SIG-M5 (cell line): ENCODE measurements at places on chromosomes 5 and 9.

DNA sequence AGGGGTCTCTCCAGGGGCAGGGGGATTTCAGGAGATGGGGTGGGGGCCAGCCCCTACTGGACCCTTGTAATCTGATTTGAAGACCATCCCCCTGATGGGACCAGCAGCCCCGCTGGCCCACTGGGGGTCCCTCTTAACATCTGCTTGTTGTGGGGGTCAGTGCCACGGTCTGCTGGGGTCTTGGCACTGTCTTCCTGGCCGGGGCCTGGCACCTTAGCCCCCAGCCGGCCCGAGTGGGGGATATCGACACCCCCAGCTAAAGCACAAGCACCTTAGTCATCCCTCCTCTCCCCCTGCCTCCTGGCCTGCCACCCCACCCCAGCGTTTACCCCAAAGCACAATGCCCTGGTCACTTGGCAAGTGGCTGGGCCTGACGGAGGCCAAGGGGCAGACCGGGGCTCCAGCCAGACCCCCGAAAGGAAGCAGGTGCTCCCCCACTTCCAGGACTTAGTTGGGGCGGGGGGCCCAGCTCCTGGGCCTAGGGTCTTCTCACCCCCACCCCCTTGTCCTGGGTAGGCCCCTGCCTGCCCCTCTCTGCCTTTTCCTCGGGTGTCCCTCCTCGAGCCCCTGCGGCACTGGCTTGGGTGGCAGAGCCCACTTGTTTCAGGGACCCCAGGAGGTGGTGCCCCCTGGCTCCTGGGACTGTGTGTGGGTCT, 1.4 kb upstream of the NFX1 start:
- DNase-seq: no peak

DNA sequence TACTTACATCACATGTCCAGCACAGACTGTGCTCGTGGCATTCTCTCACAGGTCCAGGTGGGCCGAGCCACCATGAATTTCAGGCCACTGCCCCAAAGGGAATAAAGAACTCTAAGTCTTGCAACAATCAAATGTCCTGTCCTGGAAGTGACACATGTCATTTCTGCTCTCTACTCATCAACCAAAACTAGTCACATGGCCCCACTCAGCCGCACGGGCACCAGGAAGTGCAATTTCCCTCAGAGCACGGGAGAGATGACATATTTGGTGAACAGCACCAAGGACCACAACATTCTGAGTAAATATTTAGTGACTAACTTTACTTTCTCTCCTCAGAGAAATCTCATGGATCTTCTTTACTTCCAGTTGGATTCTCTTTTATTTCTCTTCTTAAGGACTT, 131.1 kb upstream of the TUT7 start:
- DNase-seq: no peak

DNA sequence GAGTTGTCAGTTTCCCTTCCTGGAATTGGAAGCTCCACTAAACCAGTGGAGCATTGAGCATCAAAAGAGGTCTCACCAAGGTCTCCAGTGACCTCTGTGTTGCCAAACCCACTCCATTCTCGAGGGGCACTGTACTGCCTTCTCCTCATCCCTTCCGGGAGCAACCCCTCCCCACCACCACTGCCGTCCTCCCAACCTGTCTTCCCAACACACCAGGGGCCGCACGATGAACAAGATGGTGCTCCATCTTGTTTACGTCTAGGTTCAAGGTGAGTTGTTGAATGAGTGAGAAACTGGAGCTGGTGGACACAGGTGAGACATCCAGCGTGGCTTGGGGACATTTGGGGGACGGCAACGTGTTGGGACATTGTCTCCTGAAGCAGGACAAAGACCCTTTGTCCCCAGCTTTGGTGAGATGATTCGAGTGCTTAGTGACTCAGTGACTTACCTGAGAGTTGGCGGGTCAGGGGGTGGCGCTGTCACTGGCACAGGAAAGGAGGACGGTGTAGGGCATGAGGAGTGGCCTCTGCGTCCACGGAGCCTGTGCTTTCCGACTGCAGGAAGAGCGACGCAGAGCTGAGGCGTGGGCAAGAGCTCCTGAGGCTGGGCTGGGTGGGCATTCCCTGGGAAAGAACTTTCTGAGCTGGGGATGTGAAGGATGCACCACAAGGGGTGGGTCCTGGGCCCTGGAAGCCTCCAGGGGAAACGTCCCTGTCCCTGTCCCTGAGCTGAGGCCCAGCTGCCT, 44.8 kb upstream of the RNU6ATAC start:
- DNase-seq: no peak

DNA sequence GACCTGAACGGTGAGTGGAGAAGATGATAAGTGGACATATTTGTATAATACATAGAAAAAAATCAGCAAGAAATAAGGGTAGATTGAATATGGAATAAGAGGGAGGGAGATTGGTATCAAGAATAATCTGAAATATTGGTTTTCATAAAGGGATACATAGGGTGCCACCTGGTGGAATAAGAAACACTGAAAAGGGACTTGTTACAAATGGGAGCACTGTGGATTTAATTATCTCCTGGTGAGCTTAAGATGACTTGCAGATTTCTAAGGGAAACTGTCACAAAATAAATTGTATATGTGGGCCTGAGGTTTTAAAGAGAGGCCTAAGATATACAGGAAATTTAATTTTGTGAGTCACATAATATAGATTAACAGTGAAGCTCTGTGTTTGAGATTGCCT, 1403.5 kb upstream of the CDH18 start:
- DNase-seq: no peak

DNA sequence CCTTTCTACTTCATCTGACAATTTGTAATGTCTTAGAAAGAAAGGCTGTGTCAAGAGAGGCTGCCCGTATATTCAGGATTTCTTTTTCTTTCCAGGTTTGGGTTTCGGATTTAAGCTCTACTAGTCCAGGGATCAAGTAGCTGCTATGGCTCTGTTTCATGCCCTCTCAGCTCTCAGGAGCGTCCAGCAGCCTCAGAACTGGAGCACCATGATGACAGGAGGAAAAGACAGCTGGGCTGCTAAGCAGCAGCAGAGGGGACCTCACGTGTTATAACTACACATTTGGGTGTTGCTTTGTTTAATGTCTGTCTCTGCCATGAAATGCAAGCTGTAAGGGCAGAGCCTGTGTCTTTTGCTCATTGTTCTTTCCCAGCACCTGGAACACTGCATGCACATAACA, 28.5 kb downstream of the TBC1D2 start:
- DNase-seq: no peak

DNA sequence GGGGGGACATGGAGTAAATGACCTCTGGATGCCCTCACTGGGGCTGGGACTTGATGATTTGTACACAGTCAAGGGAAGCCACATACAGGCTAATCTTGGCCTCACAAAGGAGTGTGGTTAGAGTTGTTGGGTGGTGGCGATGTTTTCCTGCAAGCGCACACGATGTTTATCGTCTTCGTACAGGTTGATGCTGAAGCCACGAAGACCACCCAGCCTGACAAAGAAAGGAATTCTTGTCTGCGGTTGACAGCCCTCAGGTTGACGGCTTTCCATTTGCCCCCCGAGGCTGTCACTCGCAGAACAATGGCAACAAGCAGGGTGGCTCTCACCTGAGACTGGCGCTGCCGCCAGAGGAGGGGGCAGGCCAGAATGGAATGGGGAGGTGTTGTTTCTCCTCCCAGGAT, 14.1 kb upstream of the XPA start:
- no peak for DNase-seq

- no peak for DNase-seq
Observed at GRCh38 chr5:168311061-168311566, 19.7 kb downstream of the WWC1 start.

DNA sequence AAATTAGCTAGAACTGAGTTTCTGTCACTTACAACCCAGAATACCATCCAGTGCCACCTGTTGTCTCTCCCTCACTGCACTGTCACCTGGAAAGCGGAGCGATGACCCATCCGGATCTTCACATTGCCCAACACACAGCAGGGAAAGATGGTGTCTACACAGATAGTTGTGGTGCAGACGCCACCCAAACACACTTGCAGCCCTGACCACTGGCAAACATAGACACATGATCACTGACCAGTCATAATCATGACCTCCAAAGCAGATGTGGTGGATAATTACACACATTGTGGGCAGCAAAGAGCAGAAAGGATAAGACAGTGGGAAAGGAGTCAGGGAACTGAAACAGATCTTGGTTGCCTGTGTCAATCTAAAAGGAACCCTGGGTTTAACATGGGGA, 64.7 kb downstream of the GABBR2 start:
- DNase-seq: no peak

DNA sequence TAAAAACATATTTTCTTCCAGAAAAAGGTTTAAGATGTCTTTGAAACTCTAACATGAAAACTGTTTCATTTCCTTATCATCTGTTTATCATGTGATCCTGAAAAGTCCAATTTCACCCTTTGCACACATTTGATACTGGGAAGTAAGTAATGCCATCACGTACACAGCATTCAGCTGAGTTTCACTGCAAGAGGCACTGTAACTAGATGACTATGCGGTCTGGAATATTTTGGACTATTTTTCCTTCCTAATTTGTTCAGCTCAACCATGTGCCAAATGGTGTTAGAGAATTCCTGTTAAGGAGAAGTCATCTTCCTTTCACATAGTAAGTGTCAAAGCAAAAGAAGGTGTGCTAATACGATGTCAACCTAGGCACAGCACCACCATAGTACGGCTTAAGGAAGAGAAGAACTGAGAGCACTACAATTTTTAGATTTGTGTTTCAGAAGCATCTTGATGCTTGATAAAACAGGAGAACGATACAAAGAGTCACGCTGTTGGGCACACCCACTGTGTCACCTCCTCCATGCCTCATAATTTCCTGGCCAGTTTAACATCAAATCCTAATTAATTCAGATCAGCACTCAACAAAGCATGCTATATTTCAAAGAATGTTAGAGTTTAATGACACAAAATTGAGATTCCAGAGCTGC, 77.5 kb downstream of the GNAQ start:
- no peak for DNase-seq

GRCh38 chr9:108205276-108205675, 650.5 kb downstream of the ACTL7B start:
- no peak for DNase-seq

DNA sequence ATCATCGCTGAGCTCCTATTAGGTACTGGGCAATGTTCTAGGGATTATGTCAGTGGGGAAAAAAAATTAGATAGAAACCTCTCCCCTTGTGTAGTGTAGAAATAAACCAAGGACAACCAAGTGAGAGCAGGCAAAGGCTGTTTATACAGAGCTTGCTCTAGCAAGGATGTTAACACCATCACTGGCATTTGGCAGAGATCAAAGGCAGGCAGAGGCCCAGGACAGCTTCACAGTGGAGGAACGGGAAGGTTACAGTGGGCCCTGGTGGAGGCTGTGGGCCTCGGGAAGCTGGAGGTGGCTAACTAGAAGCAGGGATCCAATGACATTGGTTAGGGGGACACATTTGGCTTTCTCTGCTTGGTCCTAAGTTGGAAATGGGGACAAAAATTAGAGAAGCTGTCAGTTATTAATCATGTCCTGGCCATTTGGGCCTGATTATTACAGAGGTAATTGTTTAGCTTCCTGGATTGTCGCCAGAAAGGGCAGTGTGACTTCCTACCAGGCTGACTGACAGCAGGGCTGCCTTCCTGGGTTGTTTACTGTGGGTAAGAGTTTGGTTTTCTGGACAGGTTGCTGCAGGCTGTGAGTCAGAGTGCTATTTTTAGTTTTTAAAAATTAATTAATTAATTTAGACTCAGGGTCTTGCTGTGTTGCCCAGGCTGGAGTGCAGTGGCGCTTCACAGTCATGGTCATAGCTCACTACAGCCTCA, 259.3 kb downstream of the ROR2 start:
- no peak for DNase-seq

DNA sequence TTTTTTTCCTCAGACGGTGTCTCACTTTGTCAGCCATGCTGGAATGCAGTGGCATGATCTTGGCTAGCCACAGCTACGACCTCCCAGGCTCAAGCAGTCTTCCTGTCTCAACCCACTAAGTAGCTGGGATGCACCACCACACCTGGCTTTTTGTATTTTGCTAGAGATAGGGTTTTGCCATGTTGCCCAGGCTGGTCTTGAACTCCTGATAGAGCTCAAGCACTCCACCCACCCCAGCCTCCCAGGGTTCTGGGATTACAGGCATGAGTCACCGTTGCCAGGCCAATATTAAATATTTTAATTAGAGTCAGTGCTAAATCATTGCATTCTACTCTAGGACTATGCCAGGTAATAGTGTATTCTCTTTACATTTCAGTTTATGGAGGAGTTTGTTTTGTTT, 41.5 kb downstream of the UBE2R2 start:
- no peak for DNase-seq

- DNase-seq: no peak
Observed at GRCh38 chr9:137969008-137969407, 91.4 kb downstream of the CACNA1B start.

DNA sequence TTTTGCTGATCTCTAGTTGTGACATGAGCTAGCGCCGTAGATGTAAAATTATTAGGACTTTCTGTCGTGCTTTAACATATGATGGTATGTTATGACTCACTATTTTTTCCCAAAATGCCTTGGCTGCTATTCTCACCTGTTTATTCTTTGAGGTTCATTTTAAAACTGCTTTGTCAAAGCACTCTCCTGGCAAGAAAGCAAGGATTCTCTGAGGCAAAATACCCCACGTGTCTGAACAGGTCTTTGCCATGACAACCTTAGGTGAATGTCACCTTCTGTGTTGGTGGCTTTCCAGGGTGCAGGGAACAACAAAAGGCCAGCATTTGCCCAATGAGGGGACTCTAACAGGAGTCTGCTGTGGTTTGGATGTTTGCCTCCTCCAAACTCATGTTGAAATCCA, 30.6 kb upstream of the COL5A1 start:
- no peak for DNase-seq

GRCh38 chr5:118257066-118257465, 731.3 kb downstream of the DTWD2 start:
- DNase-seq: no peak

DNA sequence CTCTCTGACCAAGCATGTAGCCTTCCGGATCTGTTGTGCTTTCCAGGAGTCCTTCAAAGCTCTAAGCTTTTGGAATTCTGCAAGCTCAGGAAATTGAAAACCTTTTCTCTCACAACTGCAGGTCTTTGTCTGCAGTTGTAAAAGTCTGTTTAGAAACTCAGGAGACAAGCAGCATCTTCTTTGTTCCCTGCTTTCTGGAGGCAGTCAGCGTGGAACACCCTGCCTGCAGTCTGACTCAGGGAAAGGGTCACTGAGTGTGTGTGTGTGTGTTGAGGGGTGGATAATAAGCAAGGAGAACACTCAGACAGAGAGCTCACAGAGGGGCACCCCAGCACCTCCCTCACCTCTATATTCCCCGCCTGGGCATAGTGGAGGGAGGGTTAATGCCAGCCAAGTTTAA, 29.1 kb downstream of the KCNIP1 start:
- DNase-seq: no peak

DNA sequence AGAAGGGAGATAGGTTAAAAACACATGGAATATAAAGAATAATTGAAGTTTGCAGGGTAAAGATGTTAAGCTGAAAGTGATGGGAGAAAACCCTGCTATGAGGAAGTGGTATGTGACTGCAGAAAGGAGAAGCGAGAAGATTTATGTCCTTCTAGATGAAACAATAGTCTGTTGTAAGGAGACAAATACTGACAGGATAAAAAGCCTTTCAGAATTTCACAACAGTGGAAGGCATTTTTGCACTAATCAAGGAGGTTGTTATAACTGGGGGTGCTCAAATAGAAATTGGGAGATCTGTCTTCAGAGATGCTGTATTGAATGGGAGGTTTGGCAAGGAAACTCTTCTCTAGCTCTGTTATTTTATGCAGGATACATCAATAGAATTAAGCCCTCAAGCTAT, 69.6 kb downstream of the NMUR2 start:
- DNase-seq: no peak
